ENCODE measurements at places on chromosomes 3 and 15.

GRCh38 chr3:73540969-73541740 is 83.6 kb downstream of the PDZRN3 start:
- peak; percentile 78 for ATAC-seq

DNA sequence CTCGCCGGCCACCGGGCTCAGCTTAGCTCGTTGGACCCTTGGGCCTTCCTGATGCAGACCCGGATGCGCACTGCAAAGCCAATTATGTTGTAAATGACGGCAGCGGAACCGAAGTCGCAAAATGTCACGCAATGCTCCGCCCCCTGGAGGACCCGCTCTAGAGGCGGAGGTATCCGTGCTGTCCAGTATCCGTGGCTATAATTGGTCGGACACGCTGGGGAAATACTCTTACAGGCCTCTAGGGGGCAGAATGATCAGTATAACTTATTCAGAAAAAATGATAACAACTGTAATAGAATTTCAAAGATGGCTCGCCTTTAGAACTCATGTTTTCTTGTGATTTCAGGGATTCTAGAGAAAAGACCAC is at the start of gene PRR23B:
TSS of gene PRR23B (minus strand) at position 59 of the 367 bp plus-strand sequence. CDS start 265 bp downstream, outside the sequence.
- no peak for ATAC-seq

- no peak for ATAC-seq
Observed at GRCh38 chr3:8451696-8452095, 49.9 kb upstream of the LMCD1 start.

- no peak for ATAC-seq
Observed at GRCh38 chr3:48623851-48624547, 2.4 kb upstream of the TMEM89 start.

DNA sequence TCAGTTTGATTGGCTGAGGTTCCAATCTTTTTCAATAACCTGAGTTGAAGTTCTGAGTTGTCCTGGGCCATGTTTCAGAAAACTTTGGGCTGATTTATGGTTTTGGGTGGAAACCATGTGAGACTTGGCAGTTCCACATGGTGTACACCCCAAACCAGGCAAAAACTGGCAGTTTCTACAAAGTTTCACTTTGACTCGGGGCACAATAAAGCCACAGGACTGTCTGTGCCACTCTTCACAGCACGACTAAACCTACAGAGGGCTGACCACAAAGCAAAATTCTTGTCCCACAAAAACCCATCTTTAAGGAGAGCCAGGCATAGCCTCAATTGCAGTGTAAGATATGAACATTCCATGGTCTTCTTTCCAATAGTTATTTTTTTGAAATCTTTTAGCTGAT is 155.0 kb downstream of the DUT start:
- no peak for ATAC-seq

- no peak for ATAC-seq
Observed at GRCh38 chr3:37143821-37144220, 30.6 kb downstream of the LRRFIP2 start.

GRCh38 chr3:143830063-143830462 is 18.2 kb downstream of the SLC9A9 start:
- ATAC-seq: peak; percentile 31

- no peak for ATAC-seq
Observed at GRCh38 chr3:13364602-13365271, 55.4 kb downstream of the NUP210 start.

DNA sequence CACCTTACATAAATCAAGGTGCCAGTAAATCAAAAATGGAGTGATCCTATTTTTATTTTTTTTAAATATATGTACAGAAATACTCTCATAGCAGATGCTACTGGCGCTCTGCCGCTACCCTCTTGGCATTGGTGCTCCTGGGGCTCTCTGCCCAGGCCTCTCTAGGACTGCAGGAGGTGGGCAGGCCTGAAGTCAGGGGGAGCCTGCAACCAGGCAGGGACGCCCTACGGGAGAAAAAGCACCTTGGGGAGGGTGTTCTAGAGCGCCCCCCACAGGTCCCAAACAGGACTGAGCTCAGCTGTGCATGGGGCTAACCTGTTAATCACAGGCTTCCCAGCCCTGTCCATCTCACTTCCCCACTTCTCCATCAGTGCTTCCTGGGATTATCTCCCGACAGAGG is 192.5 kb downstream of the SHQ1 start:
- ATAC-seq: no peak

DNA sequence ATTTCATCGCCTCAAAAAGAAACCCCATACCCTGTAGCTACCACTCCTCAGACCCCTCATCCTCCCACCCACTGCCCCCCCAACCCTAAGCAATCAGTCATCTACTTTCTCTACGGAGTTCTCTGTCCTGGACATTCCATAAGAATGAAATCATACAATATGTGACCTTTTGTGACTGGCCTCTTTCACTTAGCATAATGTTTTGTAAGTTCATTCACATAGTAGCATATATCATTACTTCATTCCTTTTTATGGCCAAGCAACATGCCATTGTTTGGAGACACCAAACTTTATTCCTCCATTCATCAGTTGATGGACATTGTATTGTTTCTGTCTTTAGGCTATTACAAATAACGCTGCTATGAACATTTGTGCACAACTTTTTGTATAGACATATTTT is 64.2 kb downstream of the TNIK start:
- no peak for ATAC-seq

GRCh38 chr3:39327746-39328349 is 1.7 kb upstream of the CCR8 start:
- ATAC-seq: no peak

- peak; percentile 58 for ATAC-seq
Observed at GRCh38 chr3:134211797-134212196, 38.9 kb downstream of the RYK start.

- ATAC-seq: peak; percentile 45
Observed at GRCh38 chr3:29764603-29765254, 483.9 kb downstream of the RBMS3 start.

GRCh38 chr15:101221902-101222301 is 29.9 kb downstream of the CHSY1 start:
- no peak for ATAC-seq

GRCh38 chr15:78127882-78128281 is 3.4 kb downstream of the CIB2 start:
- ATAC-seq: no peak

DNA sequence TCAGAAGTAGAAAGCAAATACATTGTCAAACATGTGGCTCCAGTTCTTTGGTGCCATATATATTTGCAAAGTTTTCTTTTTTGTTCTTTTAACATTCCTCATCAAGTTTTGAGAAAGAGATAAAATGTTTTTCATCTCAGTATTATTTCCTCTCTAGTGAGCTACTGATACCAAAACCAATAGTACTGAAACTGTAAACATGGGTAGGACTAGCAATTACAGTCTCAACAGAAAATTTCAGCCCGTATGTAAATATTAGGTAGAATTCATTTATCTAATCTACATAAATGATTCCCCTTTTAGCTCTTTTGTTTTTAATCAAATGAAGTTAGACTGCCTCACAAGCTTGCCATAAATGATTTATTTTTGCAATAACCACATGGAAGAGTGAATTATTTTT is 21.4 kb downstream of the SECISBP2L start:
- ATAC-seq: no peak

DNA sequence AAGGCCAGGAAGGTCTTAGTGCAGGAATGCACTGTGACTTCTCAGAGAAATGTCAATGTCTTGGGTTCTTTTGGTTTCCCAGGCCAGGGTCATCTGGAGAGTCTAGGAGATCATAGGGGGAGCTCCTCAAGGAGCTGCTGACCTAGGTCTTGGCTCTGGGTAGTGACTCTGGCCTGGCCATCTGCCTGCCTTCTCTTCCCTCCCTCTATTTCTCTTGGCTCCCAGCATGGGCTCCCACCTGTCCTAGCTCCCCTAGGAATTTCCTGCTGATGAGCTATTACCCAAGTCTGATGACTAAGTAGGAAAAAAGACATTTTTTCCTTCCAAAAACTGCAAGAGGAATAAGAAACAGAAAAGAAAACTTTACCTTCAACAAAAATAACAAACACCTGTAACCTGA is 57.4 kb downstream of the BSN start:
- no peak for ATAC-seq

GRCh38 chr3:100613721-100614390 is 4.5 kb downstream of the ADGRG7 start:
- ATAC-seq: no peak

DNA sequence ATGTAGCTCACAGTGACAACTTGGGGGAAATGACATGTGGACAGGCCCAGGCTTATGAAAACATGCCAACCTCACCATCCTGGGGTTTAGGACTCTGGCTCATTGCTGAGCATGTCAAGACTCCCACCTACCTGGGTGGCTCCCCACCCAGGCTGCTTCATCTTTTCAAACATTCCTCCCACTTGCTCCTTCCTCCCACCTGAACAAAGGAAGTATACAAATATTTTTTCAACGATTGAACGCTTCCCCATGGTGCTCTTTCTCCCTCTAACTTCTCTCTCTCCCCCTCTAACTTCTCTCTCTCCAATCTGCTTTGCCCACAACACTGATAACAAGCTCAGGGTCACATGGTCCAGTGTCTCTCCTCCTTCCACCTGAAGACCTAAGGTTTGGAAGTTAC is 27.7 kb upstream of the CPEB1 start:
- no peak for ATAC-seq

DNA sequence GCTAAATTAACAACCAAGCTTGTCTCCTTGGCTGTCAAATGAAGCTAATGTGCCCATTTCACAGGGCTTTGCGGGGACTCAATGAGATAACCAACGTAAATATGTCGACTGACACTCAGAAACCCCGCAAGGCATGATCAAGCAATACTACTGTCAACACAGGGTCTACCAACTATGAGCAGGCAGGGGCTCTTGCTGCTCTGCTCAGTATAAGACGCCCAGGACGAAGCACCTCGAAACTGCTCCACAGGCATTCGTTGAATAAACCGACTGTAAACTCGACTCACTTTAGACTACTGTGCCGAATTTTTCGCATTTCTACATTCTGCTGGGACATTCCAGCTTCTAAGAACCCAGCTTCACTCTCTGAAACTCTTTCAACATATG is 55.0 kb downstream of the FEZF2 start:
- no peak for ATAC-seq

DNA sequence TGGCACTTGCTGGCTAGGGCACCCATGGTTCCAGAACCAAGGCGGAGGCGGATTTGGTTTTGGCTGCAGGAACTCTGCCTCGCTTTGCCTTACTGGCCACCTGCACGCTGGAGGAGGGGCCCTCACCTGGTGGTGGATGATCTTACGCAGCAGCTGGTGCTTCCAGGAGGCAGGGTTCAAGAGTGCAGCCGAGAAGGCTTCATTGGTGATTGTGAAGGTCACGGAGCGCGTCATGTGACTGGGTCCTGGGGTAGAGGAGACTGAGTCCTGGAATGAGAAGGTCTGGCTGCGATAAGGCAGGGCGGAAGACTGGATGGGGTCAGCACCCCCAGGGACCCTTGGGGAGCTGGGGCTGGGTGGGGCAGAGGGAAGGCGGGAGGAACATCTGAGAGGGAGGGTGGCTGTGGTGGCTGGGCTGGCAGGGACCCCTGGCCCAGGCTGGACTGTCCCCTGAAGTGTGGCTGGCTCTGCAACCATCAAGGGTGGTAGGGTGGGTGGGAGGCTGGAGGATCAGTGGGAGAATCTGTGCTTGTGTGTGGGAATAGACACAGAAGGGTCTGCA is 25.8 kb upstream of the GOLGA6C start:
- ATAC-seq: no peak

- ATAC-seq: no peak
Observed at GRCh38 chr3:52532838-52533622, 627 bp downstream of the NT5DC2 start.

GRCh38 chr3:134903837-134904236 is 108.8 kb downstream of the EPHB1 start:
- ATAC-seq: no peak

GRCh38 chr15:99507504-99508310 is 58.1 kb upstream of the MEF2A start:
- ATAC-seq: peak; percentile 43

GRCh38 chr3:135368316-135368715 is 573.3 kb downstream of the EPHB1 start:
- no peak for ATAC-seq

DNA sequence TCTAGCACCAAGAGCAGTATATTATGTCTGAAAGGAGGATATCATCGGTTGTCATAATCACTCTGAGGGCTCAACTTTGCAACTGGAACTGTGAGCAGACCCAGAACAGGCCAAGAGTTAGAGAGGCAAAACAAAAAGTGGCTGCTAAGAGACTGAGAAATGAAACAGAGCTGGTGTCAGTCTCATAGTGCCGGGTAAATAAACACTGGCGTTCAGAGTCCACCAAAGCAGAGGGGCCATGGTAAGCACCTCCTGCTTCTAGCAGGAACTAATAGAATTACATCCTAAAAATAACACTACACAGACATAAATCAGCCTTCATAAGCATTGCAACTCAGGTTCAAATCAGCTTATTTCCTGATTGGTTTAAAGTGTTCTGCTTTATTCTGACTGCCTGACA is 10.3 kb upstream of the IL12A start:
- no peak for ATAC-seq

- ATAC-seq: peak; percentile 45
Observed at GRCh38 chr3:150216866-150217600, 191.1 kb upstream of the TSC22D2 start.

DNA sequence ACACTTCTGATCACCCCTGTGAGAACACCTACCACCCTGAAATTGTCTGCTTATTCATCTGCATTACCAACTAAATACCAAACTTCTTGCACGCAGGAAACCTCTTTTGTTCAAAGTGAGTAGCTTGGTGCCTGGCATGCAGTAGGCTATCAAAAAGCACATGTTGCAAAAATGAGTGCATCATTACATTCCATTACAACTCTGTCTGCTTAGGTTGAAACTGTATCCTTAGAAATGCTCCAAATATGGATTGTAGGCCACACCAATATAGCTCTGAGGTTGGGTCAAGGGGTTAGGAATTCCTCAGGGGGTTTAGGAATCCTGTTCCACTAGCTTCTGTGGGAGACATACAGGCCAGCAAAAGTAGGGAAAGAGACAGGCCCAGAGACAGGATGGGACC is 107.2 kb downstream of the THRB start:
- ATAC-seq: no peak

- ATAC-seq: no peak
Observed at GRCh38 chr15:63323798-63324563, 46.6 kb downstream of the APH1B start.

DNA sequence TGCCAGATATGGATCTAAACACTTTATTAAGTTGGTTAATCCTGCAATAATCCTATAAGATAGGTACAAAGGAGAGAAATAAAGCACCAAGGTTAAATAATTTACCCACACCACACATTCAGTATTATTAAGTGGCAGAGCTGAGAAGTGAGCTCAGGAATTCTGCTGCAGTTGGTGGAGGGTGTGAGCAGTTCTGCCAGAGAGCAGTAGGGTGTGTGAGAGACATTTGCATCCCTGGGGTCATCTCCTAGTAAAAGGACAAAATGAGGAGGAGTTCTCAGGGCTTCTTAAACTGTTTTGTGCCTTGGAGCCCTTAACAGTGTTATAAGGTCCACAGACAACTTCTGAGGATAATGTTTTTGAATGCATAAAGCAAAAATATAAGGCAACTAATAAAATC is 484.5 kb downstream of the TAFA4 start:
- no peak for ATAC-seq

- ATAC-seq: no peak
Observed at GRCh38 chr3:143171141-143171980, 51.8 kb downstream of the CHST2 start.
